ENCODE measurements at places on chromosomes 7 and 10.

DNA sequence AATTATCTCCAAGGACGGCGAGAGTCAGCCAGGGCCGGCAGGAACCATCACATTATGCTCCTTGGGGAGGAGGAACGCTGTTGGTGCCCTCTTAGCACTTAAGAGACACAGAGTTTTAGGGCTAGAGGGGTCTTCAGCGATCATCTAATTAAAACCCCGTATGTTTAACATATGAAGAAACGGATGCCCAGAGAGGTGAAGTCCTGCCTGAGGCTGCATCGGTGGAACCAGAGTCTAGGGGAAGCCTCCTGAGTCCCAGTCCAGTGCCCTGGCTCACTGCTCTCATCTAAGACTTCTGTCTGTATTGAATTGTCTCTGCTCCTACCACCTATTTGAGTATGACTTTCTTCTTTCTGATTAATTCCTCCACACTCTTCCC is 688 bp upstream of the ABCB4 start:
- no peak for DNase-seq

DNA sequence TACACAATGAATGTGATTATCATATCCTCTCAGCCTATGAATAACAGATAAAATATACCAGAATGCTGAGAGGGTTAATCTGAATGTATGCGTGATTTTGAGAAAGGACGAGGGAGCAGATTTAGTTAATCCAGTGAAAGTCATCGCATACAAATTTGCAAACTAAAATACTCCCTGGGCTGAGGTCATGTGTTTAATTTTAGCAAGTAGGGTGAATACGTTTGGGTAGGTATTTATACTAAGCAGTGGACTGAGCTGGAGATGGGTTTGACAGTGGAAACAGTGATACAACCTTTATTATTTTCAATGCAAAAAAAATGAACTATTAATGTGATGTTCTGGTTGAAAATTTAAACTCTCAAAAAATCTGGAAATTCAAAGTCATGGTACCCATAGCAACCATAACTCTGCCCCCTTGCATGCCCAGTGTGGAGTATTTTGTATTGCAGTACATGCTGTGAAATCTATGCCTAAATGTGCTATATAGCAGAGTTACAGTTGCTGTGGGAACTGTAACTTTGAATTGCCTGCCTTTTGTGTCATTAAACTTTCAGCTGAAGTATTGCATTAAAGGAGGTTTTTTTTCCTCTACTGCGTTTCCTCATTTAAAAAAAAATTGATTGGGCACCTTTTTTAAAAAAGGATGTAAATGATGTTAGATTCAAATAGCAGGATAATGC is 9.5 kb upstream of the ARID5B start:
- DNase-seq = no peak

GRCh38 chr10:486666-487322 is 202.7 kb downstream of the DIP2C start:
- peak; percentile 21 for DNase-seq

DNA sequence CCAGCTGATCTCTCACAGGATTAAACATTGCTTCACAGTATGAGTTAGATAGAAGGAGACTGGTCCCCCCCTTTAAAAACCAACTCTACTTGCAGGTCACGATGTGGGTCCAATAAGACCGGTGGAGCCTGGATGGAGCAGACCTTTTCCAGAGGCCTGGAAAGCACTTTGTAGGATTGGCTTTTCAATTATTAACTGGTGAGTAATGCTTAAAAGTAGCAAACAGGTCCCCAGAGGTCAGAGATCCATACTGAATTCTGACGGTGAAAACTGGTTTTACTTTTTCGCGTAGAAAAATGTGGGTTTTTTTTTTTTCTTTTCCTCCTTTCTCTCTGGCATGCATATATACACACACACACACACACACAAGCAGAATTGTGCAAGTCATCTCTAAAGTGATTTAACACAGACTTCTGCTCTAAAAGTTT is 74.9 kb upstream of the OGDHL start:
- DNase-seq = no peak

GRCh38 chr10:31580646-31581045 is 261.6 kb downstream of the ZEB1 start:
- DNase-seq = no peak

GRCh38 chr7:149714910-149715471 is 58.4 kb downstream of the ZNF467 start:
- no peak for DNase-seq

GRCh38 chr7:71312755-71313490 is 181.0 kb downstream of the GALNT17 start:
- DNase-seq = no peak

GRCh38 chr10:80473692-80474596 is 19.8 kb downstream of the TSPAN14 start:
- no peak for DNase-seq

- DNase-seq = no peak
These were observed 69.9 kb downstream of the PTPRE start for GRCh38 chr10:127976701-127977356.

DNA sequence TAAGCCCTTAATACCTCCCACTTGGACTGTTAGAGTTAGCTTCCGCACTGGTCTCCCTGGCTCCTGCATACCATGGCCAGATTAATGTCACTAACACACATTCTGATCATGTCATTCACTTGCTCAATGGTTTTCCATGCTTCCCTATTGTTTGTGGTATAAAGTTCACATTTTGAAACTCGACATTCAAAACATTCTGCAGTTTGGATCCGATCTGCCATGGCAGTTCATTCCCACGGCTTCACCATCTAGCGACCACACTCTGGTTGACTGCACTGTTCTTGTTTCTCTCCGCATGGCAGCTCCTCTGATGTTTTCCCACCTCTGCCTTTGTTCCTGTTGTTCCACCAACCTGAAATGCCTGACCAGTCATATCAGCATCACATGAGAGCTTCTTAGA is 87.4 kb upstream of the WAC start:
- DNase-seq = no peak

GRCh38 chr10:112583236-112583939 is 136.4 kb downstream of the VTI1A start:
- no peak for DNase-seq

GRCh38 chr10:55746002-55746401 is 615.1 kb downstream of the ZWINT start:
- no peak for DNase-seq

DNA sequence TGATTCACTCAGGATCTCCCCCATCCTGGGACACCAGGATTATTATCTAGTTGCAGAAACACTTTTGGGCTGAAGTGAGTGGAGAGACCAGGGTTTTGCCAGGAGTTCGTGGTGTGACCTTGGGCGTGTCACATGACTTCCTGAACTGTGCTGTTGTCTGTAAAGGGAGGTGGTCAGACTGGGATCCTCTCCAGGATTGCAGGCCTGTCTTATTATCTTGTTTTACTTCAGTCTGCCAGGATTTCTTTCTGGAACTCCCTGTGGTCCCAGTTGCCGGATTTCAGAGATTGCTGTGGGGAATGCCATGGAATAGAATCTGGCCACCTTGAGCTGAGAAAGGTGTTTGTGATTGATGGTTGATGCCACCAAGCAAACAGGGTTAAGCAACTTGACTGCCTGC is 35.8 kb downstream of the CRCP start:
- DNase-seq = no peak

DNA sequence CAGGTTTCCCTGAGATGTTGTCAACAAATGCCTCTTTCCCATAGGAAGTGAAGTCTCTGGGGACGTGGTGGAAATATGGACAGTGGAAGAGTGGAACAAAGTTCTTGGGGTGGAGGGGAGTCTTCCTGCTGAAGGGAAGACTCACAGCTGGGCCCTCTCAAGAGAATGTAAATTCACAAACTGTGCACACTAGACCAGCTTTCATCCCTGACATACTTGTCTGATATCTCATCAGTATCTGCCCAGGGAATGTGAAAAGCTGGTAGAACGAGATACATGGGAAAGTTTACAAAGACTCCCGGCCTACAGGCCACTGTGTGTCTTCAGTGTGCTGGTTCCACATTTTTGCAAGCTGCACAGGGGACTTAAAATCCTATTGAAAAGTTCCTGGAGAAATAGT is 16.7 kb upstream of the CCDC3 start:
- no peak for DNase-seq
